ENCODE measurements at places on chromosomes 4 and X. TPM values are rescaled to one million over a fixed set of nuclear protein-coding genes. Genes with fewer than 3 reads are reported as not detected.

GRCh38 chrX:119429471-119429870 lies 30.3 kb downstream of the SLC25A43 start:
- no peak for DNase-seq

The P2RY8 gene
- total RNA-seq: 0.26 TPM

GRCh38 chrX:519741-520140 lies 110.8 kb upstream of the SHOX start:
- DNase-seq: no peak

DNA sequence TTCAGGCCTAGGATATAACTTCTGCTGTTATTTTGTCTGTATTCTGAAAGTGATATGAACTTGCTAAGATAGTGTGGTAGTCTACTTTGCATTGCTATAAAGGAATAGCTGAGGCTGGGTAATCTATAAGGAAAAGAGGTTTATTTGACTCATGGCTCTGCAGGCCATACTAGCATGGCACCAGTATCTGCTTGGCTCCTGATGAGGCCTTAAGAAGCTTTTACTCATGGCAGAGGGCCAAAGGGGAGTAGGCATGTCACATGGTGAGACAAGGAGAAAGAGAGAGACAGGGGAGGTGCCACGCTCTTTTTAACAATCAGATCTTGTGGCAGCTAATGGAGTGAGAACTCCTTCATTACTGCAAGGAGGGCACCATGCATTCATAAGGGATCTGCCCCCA lies 247.3 kb downstream of the GPAT3 start:
- DNase-seq: no peak

DNA sequence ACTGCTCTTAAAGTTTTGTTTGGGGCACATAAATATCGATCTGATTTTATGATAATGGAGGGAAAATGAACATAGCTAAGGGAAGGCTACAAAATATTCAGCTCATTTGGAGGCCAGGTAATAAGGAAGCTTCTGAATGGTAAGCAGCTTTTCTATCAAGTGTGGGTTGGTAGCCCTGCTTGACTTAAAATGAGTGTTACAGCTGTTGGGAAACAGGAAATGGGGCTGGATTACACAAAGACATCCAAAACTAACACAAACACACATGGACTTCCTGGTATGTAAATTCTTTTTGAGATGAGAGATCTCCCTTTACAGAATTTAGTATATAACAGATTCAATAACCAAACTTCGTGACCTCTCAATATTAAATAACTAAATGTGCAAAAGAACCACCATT lies 58.0 kb downstream of the FGF16 start:
- DNase-seq: no peak

Measured in urinary bladder (tissue), 4 donors.